ENCODE measurements at places on chromosomes 3 and 15.

GRCh38 chr3:29481969-29482767 is 201.3 kb downstream of the RBMS3 start:
- no peak for DNase-seq

- no peak for DNase-seq
Observed at GRCh38 chr3:66803206-66803605, 194.9 kb upstream of the KBTBD8 start.

DNA sequence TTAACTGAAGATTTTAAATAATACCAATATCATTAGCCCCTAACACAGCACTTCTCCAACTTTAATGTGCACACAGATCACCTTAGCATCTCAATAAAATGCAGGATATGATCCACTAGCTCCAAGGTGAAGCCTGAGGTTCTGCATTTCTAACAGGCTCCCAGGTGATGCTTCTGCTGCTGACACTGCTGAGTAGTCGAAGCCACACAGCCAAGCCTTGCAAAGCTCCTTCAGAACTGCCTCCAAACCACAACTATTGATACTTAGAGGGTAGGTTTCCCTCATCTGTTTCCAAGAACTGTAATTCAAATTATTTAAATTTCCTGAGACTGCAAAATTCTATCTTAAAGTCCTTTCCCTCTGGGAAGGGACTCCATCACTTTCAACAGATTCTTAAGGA is 3.9 kb downstream of the RIOX2 start:
- no peak for DNase-seq

DNA sequence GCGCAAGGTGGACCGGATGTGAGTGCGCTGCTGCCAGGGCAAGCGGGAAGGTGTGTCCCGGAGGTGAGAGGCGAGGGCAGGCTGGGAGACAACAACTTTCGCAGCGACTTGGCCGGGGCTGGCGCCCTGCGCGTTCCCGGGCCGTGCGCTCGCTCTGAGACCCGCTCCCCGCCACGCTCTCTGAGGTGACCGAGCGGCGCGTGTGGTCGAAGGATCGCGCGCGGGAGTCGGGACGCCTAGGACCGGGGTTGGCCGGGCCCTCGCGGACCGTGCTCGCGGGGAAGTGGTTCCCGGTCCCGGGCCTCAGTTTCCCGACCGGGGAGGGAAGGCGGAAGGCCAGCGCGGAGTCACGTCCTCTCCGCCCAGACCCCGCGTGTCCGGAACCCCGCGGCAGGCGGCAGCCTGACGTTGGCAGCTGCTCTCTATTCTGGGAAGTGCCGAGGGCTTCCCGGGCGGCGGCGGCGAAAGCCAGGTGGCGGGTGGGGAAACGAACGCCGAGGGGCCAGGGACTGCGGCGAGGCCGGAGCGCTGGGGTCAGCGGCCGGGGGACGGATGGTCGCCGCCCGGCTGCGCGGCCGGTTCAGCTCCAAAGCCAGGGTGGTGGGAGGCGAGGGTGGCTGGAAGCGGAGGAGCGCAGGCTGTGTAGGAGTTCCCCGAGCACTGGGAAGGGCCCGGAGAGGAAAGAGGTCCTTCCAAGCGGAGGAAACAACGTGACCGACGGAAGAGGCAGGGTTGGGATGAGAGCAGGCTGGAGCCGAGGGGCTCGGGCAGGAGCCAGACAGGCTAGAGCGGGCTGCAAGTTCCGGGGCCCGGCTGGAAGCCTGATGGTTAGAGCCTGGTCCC is 1.0 kb upstream of the IGF2BP2 start:
- no peak for DNase-seq

GRCh38 chr3:172139528-172140276 is 100.3 kb downstream of the FNDC3B start:
- no peak for DNase-seq

GRCh38 chr3:1235526-1236120 is 142.8 kb downstream of the CNTN6 start:
- no peak for DNase-seq

GRCh38 chr3:64011685-64012084 is 11.6 kb downstream of the PSMD6 start:
- DNase-seq: no peak

GRCh38 chr3:144402430-144402829 is 430.8 kb downstream of the DIPK2A start:
- no peak for DNase-seq

DNA sequence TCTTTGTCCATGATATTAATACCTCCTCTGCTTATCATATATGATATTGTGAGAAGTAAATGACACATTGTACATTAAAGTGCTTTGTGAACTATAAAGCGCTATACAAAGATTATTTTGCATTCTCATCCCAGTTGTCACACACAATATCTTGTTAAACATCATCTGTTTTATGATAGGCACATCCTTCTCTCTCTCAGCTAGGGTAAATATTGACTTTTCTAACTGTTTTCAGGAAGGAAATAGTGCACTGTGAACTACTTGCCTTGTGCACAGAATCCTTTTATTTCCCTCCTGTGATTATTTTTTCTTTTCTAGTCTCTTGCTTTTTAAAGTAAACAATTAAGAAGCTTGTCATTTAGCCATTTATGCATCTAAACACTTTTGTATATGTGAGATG is 388.2 kb downstream of the LPP start:
- DNase-seq: no peak

- DNase-seq: no peak
Observed at GRCh38 chr3:12965999-12966846, 107.0 kb downstream of the IQSEC1 start.

- DNase-seq: no peak
Observed at GRCh38 chr3:172203522-172204258, 164.3 kb downstream of the FNDC3B start.

All from K562 (cell line).